Epithelial cell of proximal tubule (primary cell): ENCODE measurements at places on chromosomes 16 and 17.

DNA sequence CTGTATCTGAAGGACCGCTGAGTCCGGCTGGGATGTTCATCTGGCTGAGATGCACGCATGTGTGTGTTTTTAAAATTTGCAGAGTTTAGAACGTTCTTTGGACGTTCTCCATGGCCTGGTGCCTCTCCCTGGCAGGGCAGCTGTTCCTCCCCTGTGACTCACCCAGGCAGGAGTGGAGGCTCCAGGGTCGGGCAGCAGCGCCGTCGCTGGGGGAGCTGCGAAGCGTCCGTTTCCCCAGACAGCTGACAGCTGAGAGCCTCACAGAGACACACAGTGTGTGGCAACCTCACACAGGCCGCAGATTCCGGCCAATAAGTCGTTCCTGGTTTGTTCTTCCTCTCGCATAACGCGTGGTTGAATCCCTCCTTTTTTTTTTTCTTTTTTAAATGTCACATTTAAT, 80.6 kb downstream of the OR1D5 start:
- peak; percentile 45 for DNase-seq

DNA sequence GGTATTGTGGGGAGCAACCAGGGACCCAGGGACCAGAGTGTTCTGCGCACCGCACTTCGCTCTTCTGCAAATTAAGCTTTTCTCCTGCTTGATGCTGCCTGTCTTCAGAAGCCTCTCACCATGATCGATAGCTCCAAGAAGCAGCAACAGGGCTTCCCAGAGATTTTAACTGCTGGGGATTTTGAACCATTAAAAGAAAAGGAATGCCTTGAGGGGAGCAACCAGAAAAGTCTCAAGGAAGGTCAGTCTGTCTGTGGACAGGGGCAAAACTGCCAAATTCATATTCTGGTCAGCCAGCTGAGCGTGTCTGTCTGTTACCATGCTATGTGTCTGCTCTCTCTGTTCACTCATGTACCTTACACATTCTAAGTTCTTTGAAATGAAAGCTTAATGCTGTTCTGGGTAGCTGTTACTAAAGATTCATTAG, 115.7 kb downstream of the MRTFB start:
- no peak for DNase-seq

DNA sequence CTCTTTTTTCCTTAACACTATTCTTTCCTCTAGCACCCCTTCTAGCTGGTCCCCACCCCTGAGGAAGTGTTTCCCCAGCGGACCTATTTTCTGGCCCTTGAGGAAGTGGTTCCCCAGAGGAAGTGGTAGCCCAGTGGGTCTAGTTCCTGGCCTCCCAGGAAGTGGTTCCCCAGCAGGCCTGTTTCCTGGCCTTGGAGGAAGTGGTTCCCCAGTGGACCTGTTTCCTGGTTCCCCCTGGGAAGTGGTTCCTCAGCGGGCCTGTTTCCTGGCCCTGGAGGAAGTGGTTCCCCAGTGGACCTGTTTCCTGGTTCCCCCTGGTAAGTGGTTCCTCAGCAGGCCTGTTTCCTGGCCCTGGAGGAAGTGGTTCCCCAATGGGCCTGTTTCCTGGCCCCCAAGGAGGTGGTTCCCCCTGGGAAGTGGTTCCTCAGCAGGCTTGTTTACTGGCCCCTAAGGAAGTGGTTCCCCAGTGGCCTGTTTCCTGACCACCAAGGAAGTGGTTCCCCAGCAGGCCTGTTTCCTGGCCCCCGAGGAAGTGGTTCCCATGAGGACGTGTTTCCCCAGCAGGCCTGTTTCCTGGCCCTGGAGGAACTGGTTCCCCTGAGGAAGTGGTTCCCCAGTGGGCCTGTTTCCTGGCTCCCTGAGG, 58.3 kb downstream of the NTN1 start:
- no peak for DNase-seq

GRCh38 chr16:60230666-60231065, 1496.5 kb upstream of the GOT2 start:
- no peak for DNase-seq

GRCh38 chr16:85347213-85347591, 234.9 kb upstream of the CIBAR2 start:
- no peak for DNase-seq

- DNase-seq = no peak
These were observed 69.0 kb upstream of the ENDOV start for GRCh38 chr17:80345841-80346497.

DNA sequence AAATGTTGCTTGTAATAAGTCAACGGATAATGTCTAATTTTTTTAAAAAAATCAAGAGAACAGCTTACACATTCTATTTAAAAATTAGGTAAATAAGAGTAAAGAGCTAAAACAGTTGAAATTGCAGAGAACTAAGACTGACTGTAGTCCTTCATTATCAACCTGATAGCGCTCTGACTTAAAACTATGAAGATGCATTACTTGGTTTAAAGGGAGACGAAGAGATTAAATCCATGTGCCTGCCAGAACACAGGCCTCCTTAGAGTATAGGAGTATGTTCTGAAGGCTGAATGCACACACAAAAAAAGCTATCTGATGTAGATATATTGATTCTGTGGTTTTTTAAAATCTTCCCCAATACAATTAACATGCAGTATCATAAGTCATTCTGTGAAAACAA, 28.5 kb downstream of the GLG1 start:
- no peak for DNase-seq

- no peak for DNase-seq
These were observed 1.2 kb downstream of the SEPHS2 start for GRCh38 chr16:30444231-30445148.

DNA sequence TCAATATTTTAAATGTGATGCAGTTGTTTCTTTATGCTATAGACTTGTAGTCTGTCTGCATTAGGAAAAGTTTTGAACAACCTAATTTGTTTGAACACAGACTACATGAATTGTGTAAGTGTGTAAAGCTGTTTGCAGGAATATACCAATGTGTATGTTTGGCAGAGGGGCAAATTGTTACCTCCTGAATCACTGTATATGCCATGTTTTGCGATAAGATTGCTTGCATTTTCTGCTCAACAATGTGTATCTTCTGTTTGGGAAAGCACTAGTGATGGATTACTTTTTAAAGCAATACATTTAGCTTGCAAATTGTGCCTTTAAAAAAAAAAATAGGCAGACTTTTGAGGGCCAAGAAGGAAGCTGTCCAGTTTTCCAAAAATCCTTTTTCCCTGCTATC, 14.6 kb downstream of the RBBP6 start:
- DNase-seq = no peak

DNA sequence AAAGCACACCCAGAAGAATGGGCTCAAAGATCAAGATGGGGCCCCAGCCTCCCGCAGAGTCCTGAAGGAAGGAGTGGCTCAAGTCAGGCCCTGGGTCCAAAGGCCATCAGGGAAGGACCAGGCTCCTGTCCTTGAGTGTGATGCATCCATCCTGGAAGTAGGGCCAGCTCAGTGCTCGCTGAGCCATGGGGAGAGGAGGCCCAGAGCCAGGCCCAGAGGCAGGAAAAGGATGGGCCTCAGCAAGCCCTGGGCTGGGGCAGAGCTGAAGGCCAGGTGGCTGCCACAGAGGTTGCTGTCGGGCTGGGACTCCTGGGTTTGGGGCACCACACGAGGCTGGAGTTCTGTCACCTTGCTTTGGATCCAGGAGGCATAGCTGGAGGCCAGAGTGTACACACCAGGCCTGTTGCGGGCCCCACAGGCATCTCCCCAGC, 3.7 kb downstream of the PRSS8 start:
- no peak for DNase-seq

- DNase-seq = no peak
These were observed 92.4 kb downstream of the HAPSTR1 start for GRCh38 chr16:9183682-9184353.

- DNase-seq = no peak
These were observed 25.2 kb downstream of the BCO1 start for GRCh38 chr16:81263470-81264220.

GRCh38 chr17:2084766-2085647, 30.1 kb downstream of the HIC1 start:
- no peak for DNase-seq
